ENCODE measurements at places on chromosomes 6 and 20. TPM values are rescaled to one million over a fixed set of nuclear protein-coding genes. Genes with fewer than 3 reads are reported as not detected.

GRCh38 chr20:46174469-46175126 is 56.5 kb downstream of the CD40 start:
- DNase-seq, result peak; percentile 71
- H3K4me1 ChIP-seq, result no peaks in the 10 kb centered on the region
- H3K4me3 ChIP-seq, result no peak overlapping the region
- H3K27me3 ChIP-seq, result peaks cover 21% of the 10 kb centered on the region
- no peak overlapping the region for H3K27ac ChIP-seq

The PPP1R16B gene
- polyA plus RNA-seq, result 11.4 TPM

- peak overlapping the region; percentile 55 for H3K27ac ChIP-seq
- no peaks in the 10 kb centered on the region for H3K36me3 ChIP-seq
- peak overlapping the region; percentile 21 for H3K4me3 ChIP-seq
- no peak for DNase-seq
These were observed 10.4 kb downstream of the DEFB129 start for GRCh38 chr20:237489-237888.

GRCh38 chr20:32681175-32682084 is 7.7 kb upstream of the C20orf203 start:
- H3K27me3 ChIP-seq, result no peaks in the 10 kb centered on the region
- no peaks in the 10 kb centered on the region for H3K36me3 ChIP-seq
- H3K4me1 ChIP-seq, result no peaks in the 10 kb centered on the region
- no peak overlapping the region for H3K27ac ChIP-seq

- H3K4me3 ChIP-seq, result no peak overlapping the region
- H3K36me3 ChIP-seq, result no peaks in the 10 kb centered on the region
- H3K4me1 ChIP-seq, result no peaks in the 10 kb centered on the region
- no peak overlapping the region for H3K27ac ChIP-seq
- H3K27me3 ChIP-seq, result no peaks in the 10 kb centered on the region
- no peak for DNase-seq
These were observed 15.7 kb upstream of the AHCY start for GRCh38 chr20:34318609-34319443.

GRCh38 chr6:158663625-158664165 is 13.8 kb downstream of the SYTL3 start:
- peak overlapping the region; percentile 75 for H3K27ac ChIP-seq
- peaks cover 14% of the 10 kb centered on the region for H3K36me3 ChIP-seq
- H3K4me1 ChIP-seq, result no peaks in the 10 kb centered on the region
- no peak for DNase-seq

The DUSP15 gene
- not detected for polyA plus RNA-seq

- H3K27me3 ChIP-seq, result no peaks in the 10 kb centered on the region
- H3K4me1 ChIP-seq, result no peaks in the 10 kb centered on the region
- no peak overlapping the region for H3K27ac ChIP-seq
- H3K4me3 ChIP-seq, result no peak overlapping the region
- DNase-seq, result peak; percentile 27
These were observed 216.2 kb downstream of the NFATC2 start for GRCh38 chr20:51326201-51326819.

GRCh38 chr6:164051427-164051826 is 636.9 kb downstream of the QKI start:
- H3K4me1 ChIP-seq, result no peaks in the 10 kb centered on the region
- H3K4me3 ChIP-seq, result no peak overlapping the region
- no peak for DNase-seq
- no peak overlapping the region for H3K27ac ChIP-seq
- no peaks in the 10 kb centered on the region for H3K27me3 ChIP-seq

- H3K27ac ChIP-seq, result no peak overlapping the region
- no peak overlapping the region for H3K4me3 ChIP-seq
- H3K36me3 ChIP-seq, result no peaks in the 10 kb centered on the region
- H3K27me3 ChIP-seq, result no peaks in the 10 kb centered on the region
- H3K4me1 ChIP-seq, result no peaks in the 10 kb centered on the region
- DNase-seq, result no peak
These were observed 88.6 kb downstream of the MCHR2 start for GRCh38 chr6:99905209-99906106.

The KCNK16 gene
- not detected for polyA plus RNA-seq

The HLA-DOB gene
- polyA plus RNA-seq, result 0.57 TPM

DNA sequence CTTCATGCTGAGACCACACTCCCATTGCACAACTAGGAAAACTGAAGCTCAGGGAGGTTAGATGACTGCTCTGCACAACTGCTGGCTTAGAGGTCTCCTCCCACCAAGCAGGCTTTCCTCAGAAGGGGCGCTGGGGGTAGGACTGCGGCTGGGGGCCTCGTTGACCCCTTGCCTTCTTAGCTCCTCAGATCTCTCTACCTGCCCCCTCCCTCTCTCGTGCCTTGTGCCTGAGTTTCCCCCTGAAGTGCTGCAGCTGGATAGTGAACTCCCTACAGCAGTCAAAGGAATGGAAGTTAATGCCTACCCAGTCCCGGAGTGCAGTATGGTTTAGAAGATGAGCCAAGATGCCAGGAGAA is 149.8 kb downstream of the GRM4 start:
- H3K27me3 ChIP-seq, result no peaks in the 10 kb centered on the region
- no peak overlapping the region for H3K4me3 ChIP-seq

DNA sequence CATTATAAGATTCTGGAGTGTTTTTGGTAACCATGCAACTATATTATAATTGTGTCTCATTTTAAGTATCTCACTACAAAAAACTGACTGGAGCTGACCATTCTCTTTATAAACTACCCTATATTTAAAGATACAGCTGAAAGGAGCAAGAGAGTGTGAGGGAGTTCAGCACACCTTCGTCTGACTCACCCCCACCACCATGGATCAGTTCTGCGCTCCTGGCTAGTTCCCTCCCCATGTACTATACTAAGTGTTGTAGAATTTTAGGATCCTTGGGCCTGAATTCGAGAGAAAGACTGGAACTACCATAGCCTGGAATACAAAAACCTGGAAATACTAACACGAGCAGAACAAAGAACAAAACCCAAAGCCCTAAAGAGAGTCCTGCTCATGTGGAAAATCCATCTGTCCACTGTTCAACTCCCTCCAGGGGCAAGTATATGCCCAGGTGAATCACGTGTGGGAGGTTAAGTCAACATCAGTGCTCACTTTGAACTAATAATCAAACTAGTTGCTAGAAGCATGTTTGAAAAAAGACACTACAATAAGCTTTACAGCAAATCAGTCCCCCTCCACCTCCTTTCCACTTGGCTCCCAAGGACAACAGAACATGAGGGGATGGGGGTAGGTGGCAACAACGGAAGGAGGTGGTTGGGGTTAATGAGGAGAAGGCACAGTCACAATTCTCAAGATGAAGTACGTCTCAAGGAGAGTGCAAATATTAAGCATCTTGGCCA is 46.8 kb downstream of the ELOVL5 start:
- peaks cover 58% of the 10 kb centered on the region for H3K4me1 ChIP-seq
- H3K27ac ChIP-seq, result no peak overlapping the region
- no peak overlapping the region for H3K4me3 ChIP-seq

The SLC12A5 gene
- polyA plus RNA-seq, result not detected

The EPM2A gene
- polyA plus RNA-seq, result 5.2 TPM

GRCh38 chr6:123182998-123183397 is 187.0 kb downstream of the CLVS2 start:
- H3K27ac ChIP-seq, result no peak overlapping the region
- H3K27me3 ChIP-seq, result no peaks in the 10 kb centered on the region
- H3K4me3 ChIP-seq, result no peak overlapping the region
- no peaks in the 10 kb centered on the region for H3K4me1 ChIP-seq
- H3K36me3 ChIP-seq, result no peaks in the 10 kb centered on the region

DNA sequence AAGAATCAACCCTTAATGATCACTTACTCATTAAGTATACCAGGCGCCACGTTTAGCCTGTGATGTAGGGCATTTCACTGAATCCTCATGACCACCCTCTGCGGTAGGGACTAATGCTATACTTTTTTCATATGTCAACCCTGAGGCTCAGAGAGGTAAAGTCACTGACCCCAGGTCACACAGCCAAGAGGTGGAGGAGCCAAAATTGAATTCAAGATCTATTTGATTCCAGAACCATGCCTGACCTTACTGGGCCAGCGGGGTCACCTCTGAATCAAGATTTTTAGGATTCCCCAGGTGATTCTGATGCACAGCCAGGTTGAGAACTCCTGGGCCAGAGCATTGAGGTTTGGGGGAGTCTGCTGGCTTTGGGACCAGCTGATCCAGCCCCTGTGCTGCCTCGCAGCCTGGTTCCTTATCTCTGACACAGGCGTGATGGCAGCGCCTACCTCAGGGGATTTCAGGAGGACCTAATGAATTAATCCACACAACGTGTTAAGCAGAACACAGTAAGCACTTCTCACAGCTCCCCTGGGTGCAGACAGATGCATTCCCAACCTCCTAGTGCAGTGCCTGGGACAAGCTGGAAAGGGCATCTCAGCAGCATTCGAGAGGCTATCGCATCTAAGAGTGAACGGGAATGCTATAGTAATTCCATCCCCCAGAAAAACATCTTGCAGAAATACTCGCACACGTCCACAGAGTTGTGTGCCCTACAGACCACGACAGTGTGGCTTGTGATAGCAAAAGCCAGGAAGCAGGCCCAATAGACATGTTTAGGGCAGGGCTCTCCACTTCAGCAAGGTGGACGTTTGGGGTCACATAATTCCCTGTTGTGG is 101.4 kb upstream of the PTPN1 start:
- no peak overlapping the region for H3K4me3 ChIP-seq
- no peak overlapping the region for H3K27ac ChIP-seq
- H3K4me1 ChIP-seq, result no peaks in the 10 kb centered on the region
- no peaks in the 10 kb centered on the region for H3K36me3 ChIP-seq

DNA sequence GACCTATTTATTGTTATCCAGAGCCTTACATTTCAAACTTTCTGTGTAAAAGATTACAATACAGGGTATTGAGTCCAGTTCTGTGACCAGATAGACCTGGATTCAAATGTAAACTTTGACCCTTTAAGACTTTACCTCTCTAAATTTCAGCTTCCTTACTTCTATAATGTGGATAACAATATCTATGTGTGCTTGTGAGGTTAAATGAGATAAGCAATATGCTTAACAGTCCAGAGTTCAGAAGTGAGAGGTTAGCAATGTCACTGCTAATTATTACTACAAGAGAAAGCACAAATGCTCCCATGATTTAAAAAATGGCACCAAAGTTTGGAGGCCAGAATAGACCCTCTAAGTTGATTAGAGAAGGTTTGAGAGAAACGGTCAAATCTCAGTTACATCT is 27.5 kb downstream of the EPB41L2 start:
- no peaks in the 10 kb centered on the region for H3K27me3 ChIP-seq
- no peaks in the 10 kb centered on the region for H3K36me3 ChIP-seq
- no peak overlapping the region for H3K4me3 ChIP-seq
- H3K27ac ChIP-seq, result no peak overlapping the region

The SLC44A4 gene
- not detected for polyA plus RNA-seq

GRCh38 chr6:119671105-119671504 is 321.5 kb upstream of the MAN1A1 start:
- DNase-seq, result no peak
- no peaks in the 10 kb centered on the region for H3K36me3 ChIP-seq
- no peak overlapping the region for H3K4me3 ChIP-seq

DNA sequence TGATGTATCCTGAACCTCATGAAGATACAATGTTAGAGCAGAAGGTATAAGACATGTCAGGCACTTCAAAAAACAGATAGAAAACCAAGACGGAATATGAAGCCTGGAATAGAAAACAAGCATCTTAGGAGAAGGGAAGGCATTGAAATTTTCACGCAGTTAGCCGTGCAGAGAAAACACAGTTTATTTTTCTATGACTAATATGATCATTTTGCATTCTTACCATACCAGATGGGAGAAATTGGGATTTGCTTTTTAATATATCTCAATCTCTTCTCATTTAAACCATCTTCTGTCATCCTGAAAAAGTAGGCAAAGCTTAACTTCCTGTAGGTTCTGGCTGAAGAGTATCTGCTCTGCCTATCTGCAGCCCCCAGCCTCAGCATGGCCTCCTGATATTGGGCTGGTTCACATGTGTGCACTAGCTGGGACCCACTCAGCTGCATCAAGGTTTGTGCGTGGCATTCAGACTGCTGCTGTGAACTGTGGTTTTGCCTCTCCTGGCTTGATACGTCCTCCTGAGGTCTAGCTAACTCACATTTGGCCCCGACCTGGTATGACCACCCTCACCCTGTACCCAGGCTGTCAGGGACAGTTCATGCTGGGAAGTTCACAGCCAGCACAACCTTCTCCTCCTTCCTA is 392.5 kb upstream of the SASH1 start:
- no peaks in the 10 kb centered on the region for H3K4me1 ChIP-seq
- no peaks in the 10 kb centered on the region for H3K36me3 ChIP-seq
- H3K27me3 ChIP-seq, result no peaks in the 10 kb centered on the region
- DNase-seq, result no peak
- H3K27ac ChIP-seq, result no peak overlapping the region
- no peak overlapping the region for H3K4me3 ChIP-seq

- no peak overlapping the region for H3K27ac ChIP-seq
- no peak for DNase-seq
- H3K4me3 ChIP-seq, result no peak overlapping the region
- H3K36me3 ChIP-seq, result peaks cover under 1% of the 10 kb centered on the region
- H3K27me3 ChIP-seq, result no peaks in the 10 kb centered on the region
These were observed 59.0 kb downstream of the SLC23A2 start for GRCh38 chr20:4942331-4942730.

DNA sequence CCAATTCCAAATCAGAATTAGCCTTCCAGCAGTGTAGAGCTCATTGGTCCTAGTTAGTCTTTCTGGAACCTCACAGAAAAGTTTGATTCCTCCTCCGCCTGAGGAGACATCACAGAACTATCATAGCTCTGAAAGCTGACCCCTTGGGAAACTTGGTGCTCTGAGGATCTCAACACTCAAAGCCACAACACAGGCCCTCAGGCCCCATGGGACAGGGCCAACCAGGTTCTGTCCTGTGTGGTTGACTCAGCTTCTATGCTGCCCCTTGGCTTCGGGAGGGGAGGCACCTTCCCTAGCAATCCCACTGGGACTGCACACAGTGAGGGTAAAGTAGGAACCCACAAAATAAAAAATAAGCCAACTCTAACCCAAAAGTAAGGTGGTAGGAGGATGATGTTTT is 237.5 kb upstream of the ECI2 start:
- H3K27ac ChIP-seq, result no peak overlapping the region
- DNase-seq, result no peak
- H3K4me1 ChIP-seq, result no peaks in the 10 kb centered on the region
- no peaks in the 10 kb centered on the region for H3K27me3 ChIP-seq
- H3K36me3 ChIP-seq, result no peaks in the 10 kb centered on the region
- H3K4me3 ChIP-seq, result no peak overlapping the region
